ENCODE measurements at places on chromosomes 12 and 14.

GRCh38 chr14:61183196-61183885 lies 97.8 kb downstream of the TMEM30B start:
- DNase-seq: no peak

- DNase-seq: no peak
Measured at GRCh38 chr14:55772486-55772885, 192.5 kb downstream of the KTN1 start.

DNA sequence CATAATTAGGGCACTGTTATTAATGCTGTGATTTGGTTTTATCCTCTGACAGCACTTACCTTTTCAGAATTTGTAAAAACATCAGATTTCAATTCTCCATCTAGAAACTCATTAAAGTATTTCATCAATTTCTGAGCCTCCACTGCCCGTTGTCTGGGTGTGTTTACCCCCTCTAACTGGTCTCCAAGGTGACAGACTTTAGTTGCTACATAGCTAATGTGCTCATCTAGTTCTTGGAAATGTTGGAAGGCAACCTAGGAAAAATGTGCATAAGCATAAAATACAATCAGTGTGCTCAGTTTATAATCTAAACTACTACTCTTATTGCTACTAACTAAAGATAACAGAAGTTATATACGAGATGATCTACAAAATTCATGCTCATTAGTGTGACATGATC lies 24.6 kb downstream of the EXOC5 start:
- DNase-seq: no peak

GRCh38 chr12:81174664-81175063 lies 96.8 kb downstream of the ACSS3 start:
- no peak for DNase-seq

DNA sequence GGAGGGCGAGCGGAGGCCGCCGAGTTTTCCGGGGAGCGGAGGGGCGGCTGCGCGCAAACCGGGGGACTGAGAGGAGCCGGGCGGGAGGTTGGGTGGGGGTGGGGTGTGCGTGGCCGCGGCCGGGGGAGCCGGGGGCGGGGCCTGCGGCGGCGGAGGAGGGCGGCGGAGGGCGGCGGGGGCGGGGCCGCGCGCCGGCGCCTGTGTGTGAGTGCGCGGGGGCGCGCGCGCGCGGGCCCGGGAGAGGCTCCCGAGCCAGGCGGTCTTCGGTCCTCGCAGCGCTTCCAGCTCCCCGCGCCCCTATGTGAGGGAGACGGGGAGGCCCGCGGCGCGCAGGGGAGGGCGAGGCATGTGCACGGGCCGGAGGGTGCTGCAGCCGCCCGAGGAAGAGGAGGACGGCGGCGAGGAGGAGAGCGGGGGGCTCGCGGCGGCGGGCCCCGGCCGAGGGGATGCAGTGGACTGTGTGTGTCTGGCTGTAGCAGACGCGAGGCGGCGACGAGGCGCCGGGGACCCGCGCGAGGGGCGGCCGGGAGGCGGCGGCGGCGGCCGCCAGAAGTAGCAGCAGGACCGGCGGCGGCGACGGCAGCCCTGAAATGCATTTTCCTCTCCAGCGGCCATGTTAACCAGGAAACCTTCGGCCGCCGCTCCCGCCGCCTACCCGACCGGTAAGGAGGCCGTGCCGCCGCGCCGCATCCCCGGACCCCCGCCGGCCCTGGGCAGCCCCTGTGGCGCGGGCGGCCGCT lies at the start of gene DYRK2:
TSS of gene DYRK2 (plus strand) at position 225 of the 740 bp plus-strand sequence. CDS start at position 614, 389 bp downstream.
- DNase-seq: peak; percentile 75

DNA sequence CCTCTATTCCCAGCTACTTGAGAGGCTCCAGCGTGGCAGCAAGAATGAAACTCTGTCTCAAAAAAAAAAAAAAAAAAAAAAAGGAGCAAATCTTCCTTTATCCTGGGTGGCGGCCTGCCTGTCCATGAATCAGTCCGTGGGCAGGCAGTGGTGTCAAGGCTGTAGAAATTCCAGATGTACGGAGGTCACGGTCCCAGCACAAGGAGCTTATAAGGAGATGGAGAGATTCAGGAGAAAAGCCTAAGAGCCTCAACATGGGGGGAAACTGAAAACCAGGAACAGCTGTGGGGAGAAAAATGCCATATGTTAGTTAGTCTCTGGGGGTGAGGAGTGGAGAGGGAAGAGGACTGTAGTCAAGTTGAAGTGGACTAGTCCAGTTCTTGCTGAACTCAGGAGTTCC lies 130.5 kb upstream of the CRY1 start:
- DNase-seq: no peak

DNA sequence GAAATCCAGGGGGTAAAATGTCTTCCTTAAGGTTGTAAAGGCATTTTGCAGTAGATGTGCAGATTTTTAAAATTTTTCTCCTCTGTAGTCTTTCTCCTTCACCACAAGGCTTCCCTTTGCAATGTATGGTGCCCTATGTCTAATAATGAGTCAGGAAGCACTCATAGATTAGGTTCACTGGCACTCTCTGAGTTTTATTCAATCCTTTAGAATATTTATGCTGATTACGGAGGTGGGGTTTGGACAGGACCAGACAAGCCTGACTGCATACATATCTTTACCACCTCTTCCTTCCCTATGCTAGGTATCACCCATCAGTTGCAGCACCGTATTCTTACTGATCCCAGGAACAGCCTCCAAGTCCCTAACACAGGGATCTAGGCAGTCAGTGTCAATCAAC lies 99.5 kb downstream of the NEDD1 start:
- no peak for DNase-seq

GRCh38 chr12:67621112-67621511 lies 27.4 kb upstream of the DYRK2 start:
- DNase-seq: no peak

- DNase-seq: no peak
Measured at GRCh38 chr14:51521764-51522163, 129.9 kb upstream of the FRMD6 start.

DNA sequence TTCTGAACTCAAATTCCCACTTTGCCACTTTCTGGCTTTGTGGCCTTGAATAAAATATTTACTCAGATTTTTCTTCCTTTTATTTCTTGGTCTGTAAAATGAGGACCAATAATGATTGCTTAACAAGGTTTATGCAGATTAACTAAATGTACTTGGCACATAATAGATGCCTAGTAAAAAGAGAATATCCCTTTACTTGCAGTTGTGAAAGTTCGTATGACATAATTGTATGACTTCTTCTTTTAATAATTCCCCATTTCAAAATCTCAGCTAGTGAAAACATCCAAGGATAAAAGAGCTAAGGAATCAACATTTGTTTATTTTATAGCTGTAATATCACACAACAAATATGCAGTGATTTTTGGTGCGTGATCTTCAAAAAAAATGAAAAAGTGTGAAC lies 215.6 kb upstream of the ATP2B1 start:
- no peak for DNase-seq

- no peak for DNase-seq
Measured at GRCh38 chr12:12777092-12777491, 8.4 kb upstream of the APOLD1 start.

GRCh38 chr12:19411234-19412204 lies 27.8 kb upstream of the AEBP2 start:
- DNase-seq: no peak

DNA sequence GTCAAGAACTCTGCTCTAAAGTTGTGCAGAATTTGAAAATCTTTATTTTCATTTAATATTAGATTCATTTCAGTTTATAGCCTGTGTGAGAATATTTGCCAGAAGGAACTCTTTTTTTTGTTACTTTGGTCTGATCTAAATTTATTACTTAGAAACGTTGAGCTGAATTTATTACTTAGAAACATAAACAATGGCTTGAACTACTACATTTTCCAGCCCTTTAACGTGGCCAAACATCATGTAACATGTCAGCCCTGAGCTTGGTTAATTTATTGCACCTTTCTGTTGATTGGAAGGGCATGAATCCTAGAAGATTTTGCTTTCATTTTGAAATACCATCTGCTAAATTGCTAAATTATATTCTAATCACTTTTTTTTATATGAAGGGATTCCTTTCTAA lies 241.4 kb downstream of the TMEM117 start:
- no peak for DNase-seq

DNA sequence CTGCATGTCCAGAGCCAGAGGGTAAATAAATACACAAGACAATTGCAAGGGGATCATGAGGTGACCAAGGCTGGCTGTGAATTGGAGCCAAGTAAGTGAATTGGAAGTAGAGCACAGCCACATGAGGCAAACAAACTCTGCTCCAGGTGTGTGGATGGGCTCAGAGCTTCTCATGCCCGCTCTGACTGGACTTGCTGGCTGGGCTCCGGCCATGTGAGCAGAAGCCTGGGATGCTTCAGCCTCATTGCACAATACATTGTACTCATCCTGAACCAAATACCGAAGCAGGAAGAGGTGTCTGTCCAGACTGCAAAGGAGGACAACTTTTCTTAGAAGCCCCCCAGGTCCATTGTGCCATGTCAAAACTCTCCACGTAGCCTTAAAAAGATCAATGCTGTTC lies 193.0 kb downstream of the TTC8 start:
- DNase-seq: no peak

DNA sequence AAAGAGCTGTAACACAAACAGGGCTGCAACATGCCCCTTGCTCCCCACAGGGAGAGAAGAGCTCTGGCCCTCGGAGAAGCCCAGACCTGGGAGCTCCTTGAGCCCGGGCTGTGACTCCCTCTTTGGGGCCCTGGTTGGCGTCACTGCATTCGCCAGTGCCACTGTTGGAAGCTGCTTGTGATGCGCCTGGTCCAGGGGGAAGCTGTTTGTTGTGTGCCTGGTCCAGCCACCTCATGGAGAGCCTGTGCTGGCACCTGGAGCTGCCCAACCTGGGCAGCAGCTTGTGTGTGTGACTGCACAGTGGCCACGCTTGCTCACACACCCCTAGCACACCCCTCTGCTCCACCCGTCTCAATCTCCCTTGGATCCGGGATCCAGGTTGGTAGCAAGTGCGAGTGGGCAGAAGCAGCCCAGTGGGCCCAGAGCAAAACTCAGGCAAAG lies 49.5 kb downstream of the A2M start:
- DNase-seq: no peak

DNA sequence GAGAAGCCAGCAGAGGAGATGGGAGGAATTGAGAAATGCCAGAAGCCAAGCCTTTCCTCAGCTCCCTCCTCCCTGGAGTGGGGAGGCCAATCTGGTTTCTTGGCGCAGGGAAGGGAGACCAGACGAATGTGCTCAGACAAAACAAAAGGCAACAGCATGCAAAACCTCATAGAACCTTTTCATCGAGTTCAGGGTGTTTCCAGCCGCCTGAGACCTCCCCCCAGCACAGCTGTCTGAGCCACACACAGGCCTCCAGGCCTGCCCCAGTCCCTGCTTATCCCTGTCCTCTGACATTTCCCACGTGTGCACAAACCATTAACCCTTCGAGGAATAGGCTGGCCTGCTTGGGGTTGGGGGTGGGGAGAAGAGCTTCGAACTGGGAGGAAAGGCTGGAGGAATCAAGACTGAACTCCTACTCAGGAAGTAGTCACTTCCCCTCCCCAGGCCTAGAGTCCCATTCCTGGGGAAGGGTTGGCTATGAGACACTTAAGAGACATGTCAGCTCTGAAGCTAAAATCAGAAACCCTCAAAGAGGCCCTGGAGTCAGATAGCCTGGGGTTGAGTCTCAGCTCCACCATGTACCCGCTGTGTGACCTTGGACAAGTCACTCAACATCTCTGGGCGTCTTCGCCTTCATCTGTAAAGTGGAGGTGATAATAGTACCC lies 10.7 kb downstream of the TBX3 start:
- DNase-seq: no peak

GRCh38 chr12:68040450-68041075 lies 51.3 kb downstream of the IFNG-AS1 start:
- DNase-seq: peak; percentile 71

GRCh38 chr12:115504306-115505290 lies 772.9 kb downstream of the MED13L start:
- DNase-seq: no peak

DNA sequence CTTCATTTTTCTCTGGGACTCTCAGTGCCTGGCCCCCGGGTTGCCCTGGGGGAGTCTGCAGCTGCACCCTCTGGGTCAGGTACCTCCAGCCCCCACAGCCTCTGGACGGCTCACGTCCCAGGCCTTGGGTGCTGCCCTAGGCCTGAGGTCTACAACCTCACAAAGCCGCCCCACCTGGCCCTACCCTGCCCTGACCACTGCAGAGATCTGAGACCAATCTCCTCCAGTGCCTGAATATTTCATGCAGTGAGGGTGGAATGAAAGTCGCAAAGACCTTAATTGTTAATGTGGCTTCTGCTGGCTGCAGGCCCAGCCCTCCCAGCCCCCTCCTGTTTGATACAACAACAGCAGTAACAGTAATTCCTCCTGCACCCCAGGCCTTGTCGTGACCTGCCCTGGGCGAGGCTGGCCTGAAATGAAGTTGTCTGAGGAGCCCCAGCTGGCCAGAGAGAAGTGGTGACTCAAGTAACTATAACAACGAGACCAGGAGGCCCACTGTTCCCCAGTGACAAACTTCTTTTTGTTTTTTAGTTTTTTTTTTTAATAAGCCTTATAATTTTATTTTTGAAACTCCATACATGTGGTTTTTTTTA lies 8.8 kb upstream of the CCDC85C start:
- DNase-seq: no peak

- no peak for DNase-seq
Measured at GRCh38 chr14:64625386-64626232, 75.8 kb downstream of the PPP1R36 start.

GRCh38 chr12:68460236-68460635 lies 128.1 kb upstream of the MDM1 start:
- no peak for DNase-seq

- no peak for DNase-seq
Measured at GRCh38 chr14:99143793-99144192, 128.2 kb downstream of the BCL11B start.

DNA sequence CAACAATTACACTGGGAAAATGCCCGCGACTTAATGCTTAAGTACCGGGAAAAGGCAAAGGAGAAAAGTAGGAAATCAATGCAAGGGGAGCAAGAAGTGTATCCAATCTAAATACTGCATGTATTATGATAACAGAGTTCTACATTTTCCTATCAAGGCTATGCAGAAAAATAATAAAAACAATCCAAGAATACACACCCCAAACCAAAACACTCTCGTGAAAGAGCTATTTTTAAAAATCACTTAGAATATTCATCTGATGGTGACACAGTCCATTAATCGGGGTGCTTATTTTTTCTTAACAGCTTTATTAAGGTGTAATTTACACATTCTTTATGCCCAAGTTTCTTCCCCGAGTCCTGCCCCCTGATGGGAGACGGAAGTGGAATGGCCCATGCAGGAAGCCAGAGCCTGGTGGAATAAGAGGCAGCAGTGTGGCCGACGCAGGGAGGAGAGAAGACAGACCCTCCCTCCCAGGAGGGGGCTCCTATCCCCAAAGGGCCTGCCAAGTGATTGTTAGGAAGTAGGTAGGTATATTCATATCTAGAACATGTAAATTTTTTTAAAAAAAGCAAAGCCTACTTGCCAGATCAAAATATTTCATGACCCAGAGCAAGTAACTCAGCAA lies 174.3 kb downstream of the FOXN3 start:
- no peak for DNase-seq

GRCh38 chr12:90514325-90514724 lies 440.7 kb downstream of the CCER1 start:
- no peak for DNase-seq

- no peak for DNase-seq
Measured at GRCh38 chr12:42091769-42092168, 52.9 kb downstream of the GXYLT1 start.

Measured in activated CD4-positive, alpha-beta memory T cell treated with anti-CD3 and anti-CD28 coated beads for 36 hours (primary cell).